GM23338 (cell line): ENCODE measurements at places on chromosomes 12 and 14. TPM values are rescaled to one million over a fixed set of nuclear protein-coding genes. Genes with fewer than 3 reads are reported as not detected.

Gene OTUB2
- total RNA-seq, result 4.1 and 4.4 TPM in 2 replicates

Gene NEUROD4
- 0.07 TPM in 1 of 2 replicates, not detected in the other for total RNA-seq

Gene PRIM1
- total RNA-seq, result 69.9 and 73.9 TPM in 2 replicates

Gene TNFAIP2
- 9.8 and 14.1 TPM in 2 replicates for total RNA-seq

Gene DEGS2
- total RNA-seq, result 0.35 and 0.63 TPM in 2 replicates

Gene NOS1
- 3.0 and 4.4 TPM in 2 replicates for total RNA-seq

Gene NOVA1
- 8.1 and 10.9 TPM in 2 replicates for total RNA-seq

Gene ZFHX2
- 9.9 and 11.6 TPM in 2 replicates for total RNA-seq
